ENCODE measurements at places on chromosomes 5 and 9.
A peak's percentile ranks its signal among the peaks of the same experiment; 100 is the strongest.

DNA sequence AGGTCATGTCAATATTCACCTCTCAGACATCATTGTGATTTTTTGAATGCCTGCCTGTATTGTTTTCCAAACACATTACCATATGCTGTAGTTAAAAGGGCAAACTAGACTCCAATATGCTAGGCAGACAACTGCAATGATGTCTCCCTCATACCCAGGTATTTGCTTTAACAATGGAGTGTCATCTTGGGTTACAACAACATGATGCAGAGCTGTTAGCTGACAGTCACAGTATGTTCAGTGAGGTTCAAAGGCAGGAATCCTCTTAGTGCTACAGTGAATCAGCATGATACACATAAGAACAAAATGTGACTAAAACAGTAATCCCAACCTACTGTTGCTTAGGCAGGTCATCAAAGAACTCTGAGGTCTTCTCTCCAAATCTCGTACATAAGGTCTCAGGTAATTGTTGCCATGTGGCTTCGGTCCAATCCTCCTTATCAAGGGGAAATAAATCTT lies 24.0 kb downstream of the OR1J1 start:
- DNase-seq: no peak

GRCh38 chr9:108779551-108780325 lies 76.0 kb downstream of the ACTL7B start:
- no peak for DNase-seq

- no peak for DNase-seq
Measured at GRCh38 chr5:34929720-34930461, 532 bp downstream of the DNAJC21 start.

DNA sequence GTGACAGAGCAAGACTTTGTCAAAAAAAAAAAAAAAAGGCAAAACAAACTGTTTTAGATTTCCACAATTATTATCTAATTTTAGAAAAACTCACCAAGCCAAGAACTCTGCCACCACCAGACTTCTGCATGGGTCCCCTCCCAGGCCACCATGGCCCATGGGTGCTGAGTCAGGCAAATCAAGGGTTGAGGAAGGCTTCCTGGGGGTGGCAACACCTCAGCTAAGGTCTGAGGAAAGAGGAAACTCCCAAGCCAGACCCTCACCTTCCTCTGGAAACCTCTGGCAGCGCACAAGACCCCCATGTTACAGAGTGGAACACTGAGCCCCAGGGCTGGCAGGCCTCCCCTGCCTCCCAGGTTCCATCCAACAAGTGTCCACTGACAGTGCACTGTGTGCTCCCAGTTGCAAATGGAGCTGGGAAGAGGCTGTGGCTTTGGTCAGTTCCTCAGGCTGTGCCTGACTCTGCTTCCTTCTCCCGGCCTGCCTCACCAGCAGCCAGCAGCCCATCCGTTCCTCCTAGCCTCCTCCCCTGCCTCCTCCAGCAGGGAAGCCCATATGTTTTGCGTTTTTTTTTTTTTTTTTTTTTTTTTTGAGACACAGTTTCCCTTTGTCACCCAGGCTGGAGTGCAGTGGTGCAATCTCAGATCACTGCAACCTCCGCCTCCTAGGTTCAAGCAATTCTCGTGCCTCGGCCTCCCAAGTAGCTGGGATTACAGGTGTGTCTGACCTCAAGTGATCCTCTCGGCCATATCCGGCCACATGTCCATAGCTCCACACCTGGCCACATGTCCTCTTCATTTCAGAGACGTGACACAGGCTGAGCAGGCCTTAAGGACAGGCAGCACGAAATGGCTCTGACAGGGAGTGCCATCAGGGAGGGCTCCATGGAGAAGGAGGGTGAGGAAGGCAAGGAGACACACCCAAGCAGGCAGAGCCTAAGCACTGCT lies 3.5 kb upstream of the SUSD3 start:
- DNase-seq: no peak

DNA sequence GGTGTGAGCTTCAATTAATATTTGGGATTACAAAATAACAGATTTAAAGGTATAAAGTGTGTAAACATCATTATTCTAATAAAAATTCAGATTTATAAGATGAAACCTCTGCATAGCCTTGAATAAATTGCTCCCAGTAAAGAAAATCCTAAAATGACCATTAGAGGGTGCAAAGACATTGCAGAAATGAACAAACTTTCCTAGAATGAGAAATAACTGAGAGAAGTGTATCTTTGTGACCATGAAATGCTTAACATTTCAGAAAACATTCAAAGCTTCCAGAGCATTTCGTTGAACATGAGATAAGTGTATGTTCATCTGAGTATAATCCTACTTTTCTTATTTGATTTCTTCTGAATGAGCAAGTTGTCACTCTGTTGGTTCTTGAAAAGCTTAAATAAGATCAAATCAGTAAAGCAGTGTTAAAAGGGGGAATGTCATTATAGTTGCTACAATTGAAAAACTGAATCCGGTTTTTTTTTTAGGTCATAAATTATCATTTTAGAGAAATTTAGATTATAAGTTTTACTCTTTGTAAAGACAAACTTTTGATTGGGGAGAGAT lies 24.7 kb upstream of the NUDT12 start:
- DNase-seq: no peak

DNA sequence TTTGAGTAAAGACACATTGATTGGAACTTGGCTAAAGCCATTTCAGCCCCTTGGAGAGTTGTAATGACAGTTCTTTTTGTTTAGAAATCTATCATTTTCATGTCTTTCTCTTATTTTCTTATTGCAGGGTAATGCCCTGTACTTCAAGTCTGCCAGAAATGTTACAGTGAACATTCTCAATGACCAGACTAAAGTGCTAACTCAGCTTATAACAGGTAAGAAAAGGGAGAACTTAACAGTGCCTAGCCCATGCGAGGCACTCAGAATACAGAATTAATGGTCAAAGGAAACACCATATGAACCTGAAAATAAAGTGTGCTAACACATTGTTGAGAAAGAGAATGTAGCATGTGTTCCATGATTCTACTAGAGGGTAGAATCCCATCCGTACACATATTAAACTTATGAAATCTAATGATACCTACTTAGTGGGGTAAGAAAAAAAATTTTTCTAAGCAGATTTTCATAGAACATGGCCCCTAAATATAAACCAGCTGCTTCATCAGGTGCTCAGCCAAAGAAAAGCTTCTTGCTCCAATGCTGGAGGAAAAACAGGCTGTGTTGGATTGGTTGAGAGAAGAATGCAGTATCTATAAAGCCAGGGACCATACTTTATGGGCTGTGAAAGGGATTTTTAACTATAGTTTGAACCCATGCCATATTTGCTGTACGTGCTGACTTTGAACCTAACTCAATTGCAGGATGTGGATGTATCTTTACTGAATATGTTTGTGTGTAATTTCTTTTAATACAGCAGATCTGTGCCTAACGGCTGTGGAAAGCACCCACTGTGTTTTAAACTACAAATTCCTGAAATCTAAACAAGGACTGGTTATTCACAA lies 260.8 kb upstream of the PPP1R2B start:
- no peak for DNase-seq

DNA sequence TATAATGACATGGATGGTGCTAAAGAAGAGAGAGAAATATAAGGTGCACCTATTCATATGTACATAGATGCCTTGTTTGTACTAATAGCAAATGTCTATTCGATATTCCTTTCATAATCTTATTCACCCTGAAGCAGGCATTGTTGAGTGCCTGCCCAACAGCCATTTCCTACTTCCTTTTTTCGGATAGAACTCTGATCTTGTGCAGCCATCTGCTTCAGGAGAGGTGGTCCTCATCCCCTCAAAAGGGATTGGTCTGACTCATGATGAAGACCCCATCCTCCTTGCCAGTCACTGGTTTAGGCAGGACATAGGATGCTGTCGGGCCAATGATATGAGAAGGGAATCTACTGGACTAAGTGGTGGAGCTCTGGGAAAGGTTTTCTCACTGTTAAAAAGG lies 8.4 kb upstream of the RANBP3L start:
- DNase-seq: no peak

GRCh38 chr9:70261131-70261870 lies 2.5 kb downstream of the SMC5 start:
- no peak for DNase-seq

- no peak for DNase-seq
Measured at GRCh38 chr5:14737291-14737690, 72.8 kb downstream of the OTULIN start.

DNA sequence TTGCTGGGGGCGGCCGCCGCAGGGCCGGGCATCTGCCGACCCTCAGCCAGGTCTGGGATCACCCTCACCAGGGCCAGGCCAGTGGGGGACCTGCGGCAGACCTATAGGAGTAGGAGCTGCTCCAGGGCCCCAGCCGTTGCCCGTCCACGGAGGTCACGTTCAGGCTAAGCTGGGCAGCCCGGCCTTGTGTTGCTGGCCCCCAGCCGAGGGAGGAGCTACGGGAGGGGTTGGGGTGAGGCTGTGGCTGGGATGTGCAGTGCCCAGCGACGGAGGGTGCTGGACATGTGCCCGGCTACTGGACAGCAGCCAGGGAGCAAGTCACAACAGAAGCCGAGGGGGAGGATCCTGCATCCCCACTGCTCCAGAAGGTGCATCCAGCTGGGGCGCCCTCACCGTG lies 39.6 kb upstream of the SLC6A19 start:
- no peak for DNase-seq

DNA sequence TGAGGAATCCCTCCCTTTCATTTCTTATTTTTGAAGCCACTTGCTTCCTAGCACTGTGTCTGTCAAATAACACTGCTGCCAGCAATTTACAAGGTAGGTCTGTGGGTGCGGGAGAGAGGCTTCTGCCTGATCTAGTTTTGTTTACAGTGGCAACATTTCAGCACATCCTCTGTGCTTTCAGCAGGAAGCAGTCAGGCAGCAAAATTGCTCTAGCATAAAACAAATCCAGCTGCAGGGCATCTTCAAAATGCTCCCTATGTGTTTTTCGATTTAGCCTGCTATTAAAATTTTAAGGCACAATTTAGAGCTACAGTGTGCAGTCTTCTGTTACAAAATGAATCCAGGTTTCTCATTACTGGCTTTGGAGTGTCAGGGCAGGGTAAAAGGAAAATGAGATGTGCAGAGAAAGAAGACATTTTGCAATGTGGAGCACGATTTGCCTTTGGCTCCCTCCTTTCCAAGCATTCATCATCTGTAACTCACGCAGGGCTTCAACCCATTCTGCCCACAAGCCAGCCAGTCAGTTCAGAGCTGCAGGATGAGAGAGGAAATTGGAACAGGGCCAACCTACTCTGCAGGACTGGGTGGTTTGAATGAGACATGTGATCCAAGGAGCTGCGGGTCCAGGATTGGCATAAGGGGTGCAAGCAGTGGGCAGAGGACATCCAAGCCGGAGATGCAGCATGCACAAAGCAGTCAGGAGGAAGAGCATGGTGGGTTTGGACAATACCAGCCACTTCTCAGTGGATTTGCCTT lies 143.4 kb upstream of the APC start:
- peak; percentile 1 for DNase-seq

DNA sequence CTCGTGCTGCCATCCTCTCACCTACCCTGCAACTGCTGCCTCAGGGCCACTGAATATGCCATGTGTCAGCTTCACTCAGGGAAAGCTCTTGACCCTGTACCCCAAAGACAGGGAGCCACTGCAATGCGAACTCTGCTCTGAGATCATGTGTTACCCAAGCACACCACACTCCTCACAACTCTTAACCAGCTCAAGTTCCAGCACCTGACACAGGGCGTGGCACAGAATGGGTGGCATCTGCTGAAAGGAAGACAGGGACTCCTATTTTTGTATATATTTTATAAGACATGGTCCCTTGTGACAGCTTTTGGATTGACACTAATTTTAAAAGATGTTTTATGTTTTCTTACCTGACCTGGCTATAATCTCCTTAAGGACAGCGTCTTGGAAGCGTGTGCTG lies 10.7 kb downstream of the PHYKPL start:
- DNase-seq: no peak

DNA sequence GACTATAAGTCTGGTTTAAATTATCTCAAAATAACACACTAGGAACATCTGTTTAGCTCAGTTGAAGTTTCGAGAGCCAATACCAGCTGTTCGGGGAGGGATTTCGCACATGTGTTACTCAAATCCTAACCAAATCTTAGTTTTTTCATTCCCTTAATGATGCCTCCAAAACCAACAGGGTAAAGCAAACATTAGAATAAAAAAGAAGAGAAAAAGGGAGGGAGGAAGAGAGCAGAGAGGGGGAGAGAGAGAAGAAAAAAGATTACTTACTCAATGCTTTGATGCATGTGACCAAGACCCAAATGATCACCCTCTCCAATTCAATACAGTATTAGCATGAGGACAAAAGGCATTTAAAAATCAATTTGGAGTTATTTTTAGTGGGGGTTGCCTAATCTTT lies 86.0 kb upstream of the NR5A1 start:
- no peak for DNase-seq

DNA sequence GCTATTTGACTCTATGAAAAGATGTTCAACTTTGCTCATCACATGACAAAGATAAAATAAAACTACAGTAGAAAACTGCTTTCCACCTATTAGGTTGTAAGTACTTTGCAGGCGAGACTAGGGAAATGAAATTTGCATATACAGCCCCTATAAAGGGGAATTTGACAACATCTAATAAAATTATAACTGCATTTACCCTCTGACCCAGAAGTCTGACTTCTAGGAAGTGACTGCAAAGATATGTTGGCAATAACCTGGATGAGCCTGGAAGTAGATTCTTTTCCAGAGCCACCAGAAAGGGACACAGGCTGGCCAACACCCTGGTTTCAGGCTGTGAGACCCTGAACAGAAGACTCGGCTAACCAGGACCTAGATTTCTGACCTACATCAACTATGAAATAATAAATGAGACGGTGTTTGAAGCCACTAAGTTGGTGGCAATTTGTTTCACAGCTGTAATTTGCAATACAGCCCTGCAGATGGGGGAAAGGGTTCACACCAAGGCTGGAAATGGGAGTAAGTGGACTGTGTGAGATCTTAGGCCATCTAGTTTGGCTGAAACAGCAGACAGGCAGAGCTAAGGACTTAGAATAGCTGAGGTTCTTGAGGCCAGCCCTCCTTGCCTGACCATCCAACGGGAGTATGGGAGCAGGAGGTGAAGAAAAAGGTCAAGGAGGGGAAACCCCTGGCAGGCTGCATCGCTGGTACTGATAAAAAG lies 106.6 kb downstream of the SIL1 start:
- DNase-seq: no peak

DNA sequence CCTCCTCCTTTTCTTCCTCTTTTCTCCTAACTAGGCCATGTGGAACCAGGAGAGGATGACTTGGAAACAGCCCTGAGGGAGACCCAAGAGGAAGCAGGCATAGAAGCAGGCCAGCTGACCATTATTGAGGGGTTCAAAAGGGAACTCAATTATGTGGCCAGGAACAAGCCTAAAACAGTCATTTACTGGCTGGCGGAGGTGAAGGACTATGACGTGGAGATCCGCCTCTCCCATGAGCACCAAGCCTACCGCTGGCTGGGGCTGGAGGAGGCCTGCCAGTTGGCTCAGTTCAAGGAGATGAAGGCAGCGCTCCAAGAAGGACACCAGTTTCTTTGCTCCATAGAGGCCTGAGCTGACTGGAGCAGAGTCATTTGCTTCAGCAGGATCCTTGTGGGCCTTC lies 13.7 kb downstream of the NUDT2 start:
- no peak for DNase-seq

- DNase-seq: peak; percentile 93
Measured at GRCh38 chr9:16030528-16031185, 477.8 kb downstream of the CCDC171 start.
